G401 (cell line): ENCODE measurements at places on chromosomes 2 and 18. TPM values are rescaled to one million over a fixed set of nuclear protein-coding genes. Genes with fewer than 3 reads are reported as not detected.

FBXO36 gene
- 5.0 and 6.3 TPM in 2 replicates for total RNA-seq

KCNE4 gene
- total RNA-seq, result not detected in 2 replicates

SNORC gene
- total RNA-seq, result 0.03 TPM in 1 of 2 replicates, not detected in the other

RIT2 gene
- total RNA-seq, result not detected in 2 replicates

LHCGR gene
- not detected in 2 replicates for total RNA-seq

FRZB gene
- total RNA-seq, result 2.0 TPM in 1 of 2 replicates, not detected in the other

EPB41L3 gene
- total RNA-seq, result 0.07 TPM in 1 of 2 replicates, not detected in the other

FHL2 gene
- 54.6 and 70.4 TPM in 2 replicates for total RNA-seq

SGPP2 gene
- total RNA-seq, result not detected in 2 replicates

SLC4A3 gene
- 4.1 and 5.0 TPM in 2 replicates for total RNA-seq

POTEI gene
- total RNA-seq, result under 0.01 TPM in 1 of 2 replicates, not detected in the other

RESP18 gene
- not detected in 2 replicates for total RNA-seq

CRYBA2 gene
- not detected in 2 replicates for total RNA-seq

GCG gene
- total RNA-seq, result not detected in 2 replicates

ACVR2A gene
- 0.31 and 0.54 TPM in 2 replicates for total RNA-seq

MLPH gene
- total RNA-seq, result 0.55 and 1.6 TPM in 2 replicates

DNA sequence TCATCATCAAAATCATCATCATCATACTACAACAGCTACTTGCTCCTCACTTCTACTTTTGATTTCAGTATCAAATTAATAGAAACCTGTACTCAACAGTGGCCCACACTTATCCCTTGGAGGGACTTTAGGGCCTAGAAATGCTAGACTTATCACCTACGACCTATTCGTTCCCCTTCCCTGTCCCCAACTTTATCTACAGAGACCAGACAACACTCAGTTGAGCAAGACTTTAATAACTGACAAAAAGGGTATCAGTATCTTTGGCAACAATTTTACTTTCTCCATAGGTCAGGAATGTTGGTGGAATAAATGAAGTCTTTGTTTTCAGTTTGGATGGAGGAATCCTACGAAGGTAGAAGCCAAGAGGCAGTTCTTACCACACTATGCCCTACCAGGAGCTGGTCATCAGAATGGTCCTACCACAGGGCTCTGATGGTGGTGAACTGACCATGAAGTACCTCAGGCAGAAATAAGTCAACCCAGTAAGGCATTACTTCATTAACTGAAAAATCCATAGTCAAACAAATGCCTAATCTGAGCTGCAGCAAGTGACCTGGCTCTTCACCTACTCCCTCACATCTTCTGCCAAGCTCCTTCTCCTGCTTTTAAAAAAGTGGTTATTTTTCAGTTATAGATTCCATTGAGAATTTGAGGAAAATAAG lies 26.6 kb downstream of the MBD2 start:
- no peak for DNase-seq

- no peak for DNase-seq
Observed at GRCh38 chr2:240885566-240885965, 10.4 kb downstream of the MAB21L4 start.

GRCh38 chr2:238352361-238352760 lies 32.0 kb downstream of the TRAF3IP1 start:
- DNase-seq, result no peak

DNA sequence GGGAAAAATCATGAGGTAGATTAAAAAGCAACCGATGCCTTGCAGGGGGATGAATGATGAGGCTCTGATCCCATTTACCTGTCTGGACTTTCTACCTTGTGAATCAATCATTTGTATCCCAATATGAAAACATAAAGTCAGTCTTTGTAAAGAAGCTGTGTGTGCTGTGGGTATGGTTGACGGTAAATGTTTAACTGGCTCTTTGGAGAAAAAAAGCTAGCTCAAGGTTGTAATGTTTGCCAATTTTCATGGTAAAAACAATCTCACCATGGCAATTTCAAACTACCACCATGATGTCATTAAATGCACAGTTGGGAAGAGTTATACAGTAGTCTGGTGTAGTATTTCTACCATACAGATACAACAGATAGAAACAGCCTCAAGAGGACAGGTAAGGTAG lies 14.6 kb downstream of the TTR start:
- DNase-seq, result no peak

DNA sequence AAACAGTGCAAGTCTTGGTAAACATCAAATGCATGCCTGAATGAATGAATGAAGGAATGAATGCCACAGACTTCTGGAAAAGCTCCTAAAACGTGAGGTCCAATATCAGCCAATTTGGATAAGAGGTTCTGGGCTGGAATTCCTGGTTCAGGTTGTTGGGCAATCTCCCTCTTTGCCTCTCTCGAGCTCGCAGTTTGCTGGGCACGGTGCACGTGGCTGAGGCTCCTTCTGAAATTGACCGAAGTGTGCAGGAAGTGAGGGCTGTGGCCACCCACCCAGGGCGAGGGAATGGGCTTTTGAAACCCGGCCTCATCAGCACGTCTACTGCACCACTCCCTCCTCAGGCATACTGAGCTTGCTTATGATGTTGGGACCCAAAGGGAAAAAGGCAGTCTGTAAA lies 288.8 kb upstream of the HS6ST1 start:
- DNase-seq, result no peak

- DNase-seq, result no peak
Observed at GRCh38 chr18:59699061-59699460, 1.8 kb upstream of the CCBE1 start.

- DNase-seq, result no peak
Observed at GRCh38 chr2:16030206-16031057, 90.1 kb downstream of the MYCN start.

DNA sequence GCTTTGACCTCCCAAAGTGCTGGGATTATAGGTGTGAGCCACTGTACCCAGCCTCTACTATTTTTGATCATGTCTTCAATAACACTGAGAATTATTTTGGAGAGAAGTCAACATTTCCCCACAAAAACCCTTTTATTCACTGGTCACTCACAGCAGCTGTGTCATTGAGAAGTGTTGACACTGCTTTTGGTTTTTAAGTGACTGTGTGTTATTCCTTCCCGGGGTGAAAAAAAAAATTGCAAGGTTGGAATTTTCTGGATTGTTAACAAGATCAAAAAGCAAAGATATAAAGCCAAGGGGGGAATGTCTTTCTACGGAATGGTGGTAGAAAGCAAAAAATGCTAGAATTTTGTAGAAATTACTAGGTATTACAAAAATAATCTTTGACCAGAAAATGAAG lies 61.5 kb downstream of the TANC1 start:
- DNase-seq, result no peak

- DNase-seq, result no peak
Observed at GRCh38 chr2:68045342-68045741, 17.5 kb downstream of the C1D start.

GRCh38 chr2:231929961-231930592 lies 3.9 kb upstream of the NPPC start:
- DNase-seq, result no peak

GRCh38 chr2:97730245-97730644 lies 16.9 kb downstream of the ZAP70 start:
- DNase-seq, result no peak

- no peak for DNase-seq
Observed at GRCh38 chr18:26662996-26663395, 114.6 kb upstream of the KCTD1 start.

DNA sequence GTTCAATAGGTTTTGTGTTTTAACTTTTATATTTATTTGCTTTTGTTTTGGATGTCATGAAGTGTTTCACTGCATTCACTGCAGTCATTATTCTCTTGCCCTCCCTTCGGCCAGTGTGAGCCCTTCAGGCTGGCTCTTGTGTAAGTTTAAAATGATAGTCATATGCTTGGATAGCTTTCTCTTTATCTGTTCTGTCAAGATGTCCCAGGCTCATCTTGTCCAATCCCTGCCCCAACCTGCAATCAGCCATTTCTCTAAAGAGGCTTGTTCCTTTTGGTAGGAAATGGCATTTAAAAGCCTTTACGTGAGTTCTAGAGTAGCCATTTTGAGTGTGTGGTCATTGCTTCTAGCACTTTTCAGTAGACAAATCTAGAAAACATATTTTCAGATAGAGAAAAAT lies 238.0 kb upstream of the SLC39A10 start:
- no peak for DNase-seq

GRCh38 chr18:59419386-59419785 lies 60.3 kb upstream of the LMAN1 start:
- DNase-seq, result no peak

DNA sequence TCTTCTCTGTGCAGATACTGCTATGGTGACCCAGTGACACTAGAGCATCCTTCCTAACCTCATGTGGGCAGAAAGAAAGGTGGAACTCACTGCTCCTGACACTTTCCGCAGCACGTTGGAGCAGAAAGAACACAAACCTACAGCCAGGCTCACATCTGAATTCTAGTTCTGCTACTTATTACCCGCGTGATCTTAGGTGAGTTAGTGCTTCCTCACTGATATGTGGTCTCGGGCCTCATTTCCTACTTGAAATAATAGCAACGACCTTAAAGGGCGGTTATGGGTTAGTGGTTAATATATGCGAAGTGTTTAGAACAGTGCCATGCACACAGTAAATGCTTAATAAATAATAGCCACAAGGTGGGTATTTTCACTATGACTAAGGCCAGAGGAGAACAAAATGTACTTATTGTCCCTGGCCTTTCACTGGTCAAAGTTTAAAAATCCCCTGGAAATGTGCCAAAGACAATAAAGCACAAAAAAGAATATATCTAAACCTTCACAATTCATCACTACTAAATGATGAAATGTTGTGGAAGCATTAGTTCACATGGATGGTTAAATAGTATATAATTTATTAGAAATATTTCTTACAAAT lies 66.6 kb downstream of the MYOM1 start:
- DNase-seq, result no peak

GRCh38 chr2:169827272-169828140 lies at the start of gene UBR3:
Gene UBR3, plus strand, starts transcription at chr2:169827454. Its CDS starts 54 bp downstream, at chr2:169827508.
- DNase-seq, result peak; percentile 91

GRCh38 chr2:157056200-157056676 lies 201.3 kb upstream of the GALNT5 start:
- no peak for DNase-seq

DNA sequence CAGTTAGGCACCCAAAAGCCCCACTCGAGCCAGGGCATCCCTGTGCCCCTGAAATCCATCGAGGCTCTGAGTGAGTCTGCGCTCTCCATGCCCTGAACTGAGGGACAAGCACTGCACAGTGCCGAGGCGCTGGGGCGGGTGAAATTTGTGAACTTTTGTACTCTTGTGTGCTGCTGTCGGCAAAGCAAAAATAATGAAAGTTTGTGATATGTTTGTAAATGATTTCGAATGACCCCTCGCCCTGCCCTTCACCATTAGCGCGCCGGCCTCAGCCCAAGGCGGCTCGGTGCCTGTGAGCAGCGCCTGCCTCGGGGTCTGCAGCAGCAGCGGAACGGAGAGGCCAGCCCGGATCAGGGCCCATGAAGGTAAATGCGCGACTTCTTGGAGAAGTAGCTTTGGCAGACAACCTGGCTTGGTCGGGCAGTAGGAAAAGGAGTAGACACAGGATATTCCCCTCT lies 1.8 kb upstream of the HOXD4 start:
- DNase-seq, result no peak

- no peak for DNase-seq
Observed at GRCh38 chr18:47726550-47726949, 203.9 kb downstream of the SMAD2 start.

DNA sequence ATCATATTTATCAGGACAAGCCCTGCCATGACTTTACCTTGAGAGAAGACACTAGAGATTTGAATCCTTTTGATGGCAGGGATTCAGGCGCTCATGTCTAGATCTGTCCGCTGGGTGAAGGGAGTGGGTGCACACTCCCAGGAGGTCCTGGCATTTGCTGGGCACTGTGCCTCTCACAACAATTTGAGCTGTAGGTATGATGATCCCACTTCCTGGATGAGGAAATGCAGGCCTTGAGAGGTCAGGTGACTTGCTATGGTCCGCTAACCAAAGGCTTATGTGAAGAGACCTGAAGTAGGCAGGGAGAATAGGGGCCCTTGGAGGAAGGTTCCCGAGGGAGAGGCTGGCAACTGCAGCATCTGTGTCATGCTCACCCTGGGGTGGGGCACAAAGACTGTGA lies 206.1 kb downstream of the HAUS1 start:
- no peak for DNase-seq

- no peak for DNase-seq
Observed at GRCh38 chr2:100535855-100536254, 26.9 kb upstream of the PDCL3 start.

GRCh38 chr2:32289165-32289999 lies 11.7 kb downstream of the YIPF4 start:
- DNase-seq, result no peak

- DNase-seq, result no peak
Observed at GRCh38 chr2:235614176-235614860, 120.5 kb downstream of the AGAP1 start.

DNA sequence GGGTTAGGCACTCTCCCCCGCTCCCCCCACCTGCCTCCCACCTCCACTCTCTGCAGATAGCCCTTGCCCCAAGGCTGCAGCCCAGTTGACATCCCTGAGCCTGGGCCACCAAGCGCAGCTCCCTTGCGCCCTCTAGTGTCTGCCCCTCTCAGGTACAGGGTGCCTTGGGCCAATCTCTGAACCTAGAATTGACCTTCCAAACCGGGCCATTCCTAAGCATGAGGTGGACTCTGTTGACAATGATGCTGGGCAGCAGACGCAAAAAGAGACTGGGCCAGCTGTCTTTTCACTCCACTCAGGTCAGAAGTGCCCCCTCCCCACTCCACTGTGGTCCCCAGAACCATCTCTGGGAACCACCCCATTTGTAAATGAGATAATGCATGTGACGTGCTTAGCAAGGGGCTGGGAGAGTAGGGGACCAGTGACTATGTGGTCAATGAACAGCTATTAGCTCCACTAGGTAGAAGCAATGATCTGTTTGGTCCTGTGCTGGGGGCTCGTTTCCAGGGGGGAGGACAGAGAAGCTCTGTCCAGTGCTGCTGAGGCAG lies 43.3 kb upstream of the PLB1 start:
- DNase-seq, result peak; percentile 19

GRCh38 chr18:53799134-53799533 lies 425.3 kb downstream of the MBD2 start:
- DNase-seq, result no peak

DNA sequence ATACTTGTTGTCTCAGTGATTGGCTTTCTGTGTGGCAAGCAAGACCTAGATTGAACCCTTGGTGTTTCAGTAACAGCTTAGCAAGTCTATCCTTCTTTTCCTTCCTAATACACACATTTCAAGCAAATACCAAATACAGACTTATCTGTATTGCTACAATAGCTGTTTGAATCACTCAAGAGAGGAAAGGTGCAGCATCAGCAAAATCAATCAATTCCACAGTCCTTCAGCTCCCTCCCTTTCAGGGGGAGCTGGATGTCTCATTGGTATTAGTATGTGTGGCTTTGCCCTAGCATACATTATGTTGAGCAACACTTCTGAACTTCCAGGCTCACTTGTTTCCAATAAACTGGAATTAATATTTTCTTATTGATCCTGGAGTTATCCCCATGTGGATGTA lies 323.1 kb downstream of the TMX3 start:
- DNase-seq, result no peak

GRCh38 chr2:10043906-10044601 lies 704 bp downstream of the KLF11 start:
- DNase-seq, result peak; percentile 91

DNA sequence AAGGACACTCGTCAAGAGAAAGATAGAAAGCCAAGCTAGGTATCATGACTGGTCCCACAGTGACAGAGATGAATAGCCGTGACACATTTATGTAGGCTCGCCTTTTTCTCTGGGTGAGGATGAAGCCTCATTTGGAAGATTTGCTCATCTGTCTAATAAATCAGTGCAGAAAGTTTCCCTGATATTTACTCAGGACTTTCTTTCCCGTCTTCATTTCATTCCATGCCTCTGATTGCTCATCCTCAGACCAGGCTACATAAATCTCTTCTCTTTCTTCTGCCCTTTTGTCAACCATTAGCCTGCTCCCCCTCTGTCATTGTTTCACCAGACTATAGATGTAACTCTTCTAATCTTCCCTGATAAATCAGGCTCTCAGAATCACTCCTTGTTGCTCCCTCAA lies 361.8 kb upstream of the MEIS1 start:
- no peak for DNase-seq
